ENCODE measurements at places on chromosomes 5 and 9.

- no peak for DNase-seq
These were observed 7.7 kb upstream of the NFIB start for GRCh38 chr9:14321517-14322130.

GRCh38 chr5:107058803-107059202 is 611.9 kb downstream of the EFNA5 start:
- DNase-seq, result no peak

DNA sequence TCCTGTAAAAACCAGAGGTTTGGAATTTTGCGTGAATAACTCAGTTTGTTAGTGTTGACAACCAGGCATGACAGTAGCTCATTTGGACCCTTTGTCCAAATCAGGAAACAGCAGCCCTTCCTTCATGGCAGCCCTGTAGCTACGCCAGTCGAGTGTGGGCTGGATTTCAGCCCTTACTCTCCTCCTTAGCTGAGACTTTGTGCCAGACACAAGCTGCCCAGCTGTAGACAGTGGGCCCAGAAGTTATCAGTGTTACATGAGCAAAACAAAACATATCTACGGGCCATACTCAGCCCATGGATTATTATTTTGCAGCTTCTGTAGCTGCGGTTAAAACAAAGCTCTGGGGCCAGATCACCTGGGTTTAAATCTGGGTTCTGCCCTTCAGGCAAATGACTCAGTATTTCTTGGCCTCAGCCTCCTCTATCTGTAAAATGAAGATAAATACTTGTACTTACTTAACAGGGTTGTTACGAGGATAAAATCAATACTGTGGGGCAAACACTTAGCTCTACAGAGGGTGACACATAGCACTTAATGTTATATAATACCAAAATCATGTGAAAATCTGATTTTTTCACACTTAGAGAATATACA is 76.9 kb downstream of the GHR start:
- DNase-seq, result no peak

GRCh38 chr5:109654455-109654854 is 35.3 kb upstream of the MAN2A1 start:
- DNase-seq, result peak; percentile 73

DNA sequence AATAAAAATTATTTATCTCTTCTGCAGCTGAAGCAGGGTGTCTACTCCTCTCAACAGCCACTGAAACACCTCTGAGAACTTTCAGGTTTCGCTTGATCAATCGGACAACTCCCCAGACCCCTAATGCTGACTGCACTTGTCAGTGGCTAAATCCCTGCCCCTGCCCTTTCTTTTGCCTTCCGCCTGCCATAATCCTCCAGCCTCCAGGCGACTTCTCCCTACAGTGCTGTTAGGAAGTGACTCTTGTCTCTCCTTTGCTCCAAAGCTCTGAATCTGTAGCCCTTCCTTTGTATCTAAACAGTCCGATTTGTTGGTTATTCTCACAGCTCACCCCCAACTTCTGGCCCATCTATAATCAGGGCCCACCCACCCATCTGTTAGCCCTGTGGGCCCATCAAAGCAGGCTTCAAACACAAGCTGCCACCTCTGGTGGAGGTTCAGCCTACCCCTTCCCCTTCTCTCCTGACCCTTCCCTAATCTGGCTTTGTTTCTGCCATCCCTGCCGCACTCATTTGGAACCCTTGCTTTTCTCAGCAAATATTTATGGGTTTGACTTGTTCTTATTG is 53.7 kb upstream of the IFNK start:
- no peak for DNase-seq

- DNase-seq, result no peak
These were observed 159.7 kb downstream of the PBX3 start for GRCh38 chr9:125906893-125907292.

- no peak for DNase-seq
These were observed 26.1 kb upstream of the MATR3 start for GRCh38 chr5:139267481-139267880.

DNA sequence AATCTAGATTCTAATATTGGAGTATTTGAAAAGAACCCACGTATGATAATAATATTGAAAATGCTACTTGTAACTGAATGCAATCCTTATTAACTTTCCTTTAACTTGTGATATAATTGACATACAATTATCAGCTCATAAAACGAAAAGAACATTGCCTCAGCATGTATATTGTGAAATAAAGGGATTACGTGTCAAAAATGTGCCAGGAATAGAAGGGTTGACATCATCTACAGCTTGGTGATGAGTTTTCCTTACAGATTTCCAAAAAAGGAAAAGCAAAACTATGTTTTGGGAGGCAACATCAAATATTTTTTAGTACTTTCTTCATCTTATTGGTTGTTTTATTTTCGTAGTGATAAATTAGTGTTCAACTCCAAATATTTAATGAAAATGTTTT is 266.0 kb upstream of the PTGER4 start:
- no peak for DNase-seq

DNA sequence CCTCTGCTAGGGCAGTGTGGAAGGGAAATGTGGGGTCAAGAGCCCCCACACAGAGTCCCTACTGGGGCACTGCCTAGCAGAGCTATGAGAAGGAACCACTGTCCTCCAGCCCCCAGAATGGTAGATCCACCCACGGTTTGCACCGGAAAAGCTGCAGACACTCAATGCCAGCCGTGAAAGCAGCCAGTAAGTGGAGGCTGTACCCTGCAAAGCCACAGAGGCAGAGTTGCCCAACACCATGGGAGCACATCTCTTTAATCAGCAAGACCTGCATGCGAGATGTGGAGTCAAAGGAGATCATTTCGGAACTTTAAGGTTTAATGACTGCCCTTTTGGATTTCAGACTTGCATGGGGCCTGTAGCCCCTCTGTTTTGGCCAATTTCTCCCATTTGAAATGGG is 52.2 kb downstream of the GKAP1 start:
- no peak for DNase-seq

- DNase-seq, result peak; percentile 76
These were observed 2.9 kb downstream of the OR2S2 start for GRCh38 chr9:35954942-35955546.

DNA sequence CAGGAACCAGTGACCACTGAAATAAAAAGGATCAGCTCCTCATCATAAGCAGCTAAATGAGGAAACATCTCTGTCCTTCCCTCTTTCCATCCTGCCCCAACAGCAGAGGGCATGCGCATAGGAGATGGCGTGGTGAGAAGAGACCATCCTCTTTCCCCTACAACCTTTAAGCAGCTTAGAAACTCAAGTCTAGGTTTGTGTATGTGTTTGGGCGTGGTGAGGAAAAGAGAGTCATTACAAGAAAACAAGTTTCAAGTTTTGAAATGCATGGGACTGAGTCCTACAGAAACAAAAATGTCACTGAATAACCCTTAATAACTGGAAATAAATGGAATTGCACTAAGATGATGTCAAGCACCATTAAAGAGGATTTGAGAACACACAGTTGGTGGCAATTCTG is 96.4 kb upstream of the IL12B start:
- no peak for DNase-seq

DNA sequence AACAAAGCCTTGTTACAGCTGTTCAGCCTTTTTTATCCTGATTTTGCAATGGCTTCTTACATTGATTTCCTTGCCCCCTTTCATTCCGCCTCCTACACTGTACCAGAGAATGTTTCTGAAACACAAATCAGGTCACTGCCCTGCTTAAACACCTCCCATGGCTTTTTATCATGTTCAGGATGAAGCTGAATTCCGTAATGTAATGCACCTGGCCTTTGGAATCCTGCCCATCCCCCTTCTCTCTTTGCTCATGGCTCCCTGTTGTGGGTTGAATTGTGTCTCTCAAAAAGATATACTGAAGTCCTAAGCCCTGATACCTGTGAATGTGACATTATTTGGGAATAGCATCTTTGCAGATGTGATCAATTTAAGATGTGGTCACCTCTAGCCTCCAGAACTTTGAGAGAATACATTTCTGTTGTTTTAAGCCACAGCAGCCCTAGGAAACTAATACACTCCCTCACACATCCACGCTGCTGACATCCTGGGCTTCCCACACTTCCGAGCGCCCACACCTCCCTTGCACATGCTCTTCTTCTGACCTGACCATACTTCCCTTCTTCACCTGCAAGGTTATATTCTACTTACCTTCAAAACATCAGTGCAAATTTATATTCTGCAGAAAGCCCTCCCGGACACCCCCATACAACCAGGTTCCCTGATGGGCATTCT is 101.2 kb downstream of the DNAH5 start:
- DNase-seq, result no peak

GRCh38 chr9:124783830-124784229 is 6.9 kb downstream of the OLFML2A start:
- no peak for DNase-seq

- DNase-seq, result no peak
These were observed 348.8 kb downstream of the EFNA5 start for GRCh38 chr5:107321906-107322305.

DNA sequence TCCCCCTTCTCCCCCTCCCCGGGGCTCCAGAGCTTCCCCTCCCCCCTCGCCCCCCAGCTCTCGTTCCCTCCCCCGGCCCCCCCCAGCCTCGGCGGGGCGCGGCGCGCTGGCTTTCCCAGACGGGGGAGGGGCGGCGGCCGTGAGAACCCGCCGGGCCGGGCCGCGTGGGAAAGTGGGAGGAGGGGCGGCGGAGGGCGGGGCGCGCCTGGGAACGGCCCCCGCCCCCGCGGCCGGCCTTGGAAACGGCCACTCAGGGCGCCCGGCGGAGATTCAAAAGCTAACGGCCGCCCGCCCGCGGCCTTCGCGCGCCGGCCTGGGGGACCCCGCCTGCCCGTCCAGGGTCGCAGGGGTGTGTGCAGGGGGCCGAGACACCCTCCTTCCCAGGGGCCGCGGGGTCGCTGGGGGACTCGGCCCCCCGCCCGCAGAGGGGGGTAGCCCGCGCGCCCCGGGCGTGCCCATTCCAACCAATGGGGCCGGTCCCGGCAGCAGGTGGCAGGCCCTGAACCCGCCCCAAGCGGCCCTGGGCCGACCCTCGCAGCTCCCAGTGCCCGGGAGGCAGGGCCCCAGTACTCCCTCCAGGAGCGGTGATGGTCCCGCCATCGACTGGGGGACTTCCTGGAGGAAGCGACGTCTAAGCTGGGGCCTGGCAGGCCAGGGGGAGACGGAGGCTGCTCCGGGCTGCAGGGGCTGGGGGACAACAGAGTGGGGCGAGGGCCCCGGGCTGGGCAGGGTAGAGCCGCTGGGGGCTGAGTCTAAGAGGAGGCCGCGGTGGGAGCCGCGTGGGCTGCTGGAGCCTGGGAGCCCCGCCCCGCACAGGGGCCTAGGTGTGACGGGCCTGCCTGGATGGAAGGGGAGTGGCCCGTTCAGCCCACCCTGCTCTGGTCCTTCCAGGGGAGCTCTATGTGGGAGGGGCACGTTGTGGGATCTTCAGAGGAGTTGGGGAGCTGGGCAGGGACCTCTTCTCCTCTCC is 14.2 kb upstream of the NRARP start:
- no peak for DNase-seq

GRCh38 chr5:40396317-40396716 is 283.4 kb upstream of the PTGER4 start:
- no peak for DNase-seq

- no peak for DNase-seq
These were observed 57.2 kb upstream of the TMED7 start for GRCh38 chr5:115683081-115683480.

DNA sequence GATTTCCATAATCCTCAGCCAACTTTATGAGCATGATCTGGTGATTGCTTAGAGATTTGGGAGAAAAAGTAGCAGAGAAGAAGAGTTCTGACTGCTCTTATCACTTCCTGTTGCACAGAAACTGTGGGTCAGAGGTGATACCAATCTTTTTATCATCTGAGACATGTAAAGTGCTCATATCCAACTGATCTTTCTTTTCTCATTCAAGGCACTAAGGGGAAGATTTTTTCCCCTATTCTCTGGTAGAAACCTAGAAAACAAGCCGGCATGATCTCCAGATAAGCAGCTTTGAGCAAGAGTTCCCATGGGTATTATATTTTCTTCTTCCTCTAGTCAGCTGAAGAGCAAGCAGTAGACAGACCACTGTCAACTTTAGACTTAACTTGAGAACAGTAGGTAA is 29.0 kb upstream of the GPR150 start:
- DNase-seq, result no peak

DNA sequence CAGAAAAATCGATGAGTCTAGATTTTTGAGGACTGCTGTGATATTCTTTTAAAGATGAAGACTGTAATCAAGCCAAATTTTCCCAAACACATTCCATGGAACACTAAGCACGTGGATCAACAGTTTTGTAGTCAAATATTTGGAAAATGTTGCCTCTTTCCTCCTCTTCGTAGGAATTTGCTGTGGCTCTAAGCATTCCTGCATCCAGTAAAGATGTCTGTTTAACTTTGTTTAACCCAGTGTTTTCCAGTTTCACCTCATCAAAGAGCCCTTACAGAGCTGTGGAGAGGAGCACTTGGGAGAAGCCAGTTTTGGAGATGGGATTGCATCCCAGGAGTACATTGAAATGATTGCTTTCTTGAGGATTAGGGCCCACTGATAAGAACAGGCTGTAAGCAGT is 58.9 kb downstream of the INSYN2B start:
- DNase-seq, result no peak

DNA sequence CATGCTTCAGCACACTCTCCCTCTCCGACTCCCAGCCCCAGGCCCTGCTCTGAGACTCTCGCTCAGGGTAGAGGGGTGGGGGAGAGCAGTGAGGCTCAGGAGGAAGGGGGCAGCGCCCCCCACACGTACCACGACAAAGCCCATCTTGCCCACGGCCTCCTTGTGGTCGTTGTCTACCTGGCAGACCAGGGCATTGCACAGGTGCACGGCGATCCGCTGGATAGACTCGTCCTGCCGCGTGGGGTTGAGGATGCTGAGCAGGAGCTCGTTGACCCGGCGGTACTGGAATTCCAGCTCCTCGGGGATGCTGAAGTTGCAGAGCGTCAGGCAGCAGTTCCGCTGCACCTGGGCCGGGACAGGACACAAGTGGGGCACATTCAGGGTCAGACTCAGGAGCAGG is 18.5 kb upstream of the ZDHHC12 start:
- no peak for DNase-seq
